ENCODE measurements at places on chromosomes 1 and 21.

GRCh38 chr1:14961661-14962267 is 191.8 kb upstream of the TMEM51 start:
- no peak for DNase-seq

DNA sequence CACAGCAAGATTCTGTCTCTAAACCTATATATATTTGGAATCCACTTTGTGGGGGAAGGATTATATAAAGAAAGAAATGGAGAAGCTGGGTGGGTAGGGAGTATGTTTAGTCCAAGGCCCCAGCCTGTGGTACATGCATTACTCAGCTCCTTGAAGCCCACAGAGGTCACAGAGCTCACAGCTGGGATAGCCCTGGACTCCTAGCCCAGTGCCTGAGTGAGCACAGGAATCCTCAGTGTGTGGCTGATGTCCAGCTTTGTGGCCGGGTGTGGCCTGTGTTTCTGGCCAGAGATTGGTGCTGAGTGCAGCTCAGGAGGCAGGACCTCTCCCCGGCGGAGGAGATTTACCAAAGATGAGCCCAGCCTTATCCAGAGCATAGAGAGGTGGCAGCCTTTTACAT is 7.6 kb downstream of the CAPN9 start:
- DNase-seq = no peak

DNA sequence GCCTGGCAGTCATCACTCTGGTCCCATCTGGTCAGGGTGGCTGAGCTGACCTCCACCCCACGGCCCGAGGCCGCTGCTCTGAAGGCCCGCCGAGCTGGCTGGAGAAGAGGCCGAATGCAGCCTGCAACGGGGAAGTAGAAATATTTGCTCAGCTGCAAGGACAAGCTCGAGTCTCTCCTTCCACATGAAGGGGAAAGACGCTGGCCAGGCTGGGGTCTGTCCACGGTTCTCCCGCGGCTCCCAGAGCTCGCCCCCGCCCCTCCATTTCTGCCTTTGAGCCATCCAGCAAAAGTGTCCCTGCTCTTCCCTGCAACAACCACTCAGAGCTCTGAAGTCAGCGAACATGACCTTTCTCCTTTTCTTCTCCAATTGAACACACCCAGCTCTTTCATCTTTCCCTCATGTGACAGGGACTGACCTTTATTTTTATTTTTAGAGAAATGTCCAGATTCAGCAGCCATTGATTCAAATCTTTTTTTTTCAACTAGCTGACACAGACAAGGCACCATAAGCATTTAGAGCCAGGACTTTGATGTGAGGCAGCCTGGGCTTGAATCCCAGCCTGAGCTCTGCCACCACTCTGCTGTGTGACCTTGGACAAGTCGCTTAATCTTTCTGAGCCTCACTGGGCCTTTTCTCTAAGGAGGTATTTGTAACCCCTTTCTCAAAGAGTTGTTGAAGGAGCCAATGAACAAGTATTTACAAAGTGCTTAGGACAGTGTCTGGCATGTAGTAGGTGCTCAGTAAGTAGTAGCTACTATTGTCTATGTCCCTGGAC is 149.3 kb upstream of the WNT4 start:
- DNase-seq = no peak

DNA sequence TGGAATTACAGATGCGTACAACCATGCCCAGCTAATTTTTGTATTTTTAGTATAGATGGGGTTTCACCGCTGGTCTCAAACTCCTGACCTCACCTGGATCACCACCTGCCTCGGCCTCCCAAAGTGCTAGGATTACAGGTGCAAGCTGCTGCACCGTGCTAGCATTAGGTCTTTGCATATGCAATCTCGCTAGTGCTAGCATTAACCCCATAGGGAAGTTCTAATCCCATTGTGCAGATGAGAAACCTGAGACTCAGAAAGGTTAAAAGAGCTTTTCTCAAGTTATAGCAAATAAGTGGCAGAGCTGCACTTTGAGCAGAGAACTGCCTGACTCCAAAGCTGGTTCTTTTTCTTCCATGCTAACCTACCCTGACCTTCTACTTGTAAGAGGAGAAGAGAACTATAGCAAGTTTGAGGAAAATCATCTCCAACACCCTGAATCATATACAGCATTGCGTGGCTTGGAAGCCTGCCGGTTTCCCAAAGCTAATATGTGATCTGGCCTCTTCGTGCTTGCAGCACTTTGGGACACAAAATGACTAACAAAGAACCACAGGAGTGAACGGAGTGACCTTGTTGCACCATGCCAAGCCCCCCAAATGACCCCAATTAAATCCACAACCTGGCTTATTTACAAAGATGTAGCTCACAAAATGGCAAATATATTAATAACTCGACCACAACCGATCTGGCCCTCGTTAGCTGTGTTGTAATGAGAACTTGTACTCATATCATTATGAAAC is 185.1 kb downstream of the TM2D1 start:
- no peak for DNase-seq

DNA sequence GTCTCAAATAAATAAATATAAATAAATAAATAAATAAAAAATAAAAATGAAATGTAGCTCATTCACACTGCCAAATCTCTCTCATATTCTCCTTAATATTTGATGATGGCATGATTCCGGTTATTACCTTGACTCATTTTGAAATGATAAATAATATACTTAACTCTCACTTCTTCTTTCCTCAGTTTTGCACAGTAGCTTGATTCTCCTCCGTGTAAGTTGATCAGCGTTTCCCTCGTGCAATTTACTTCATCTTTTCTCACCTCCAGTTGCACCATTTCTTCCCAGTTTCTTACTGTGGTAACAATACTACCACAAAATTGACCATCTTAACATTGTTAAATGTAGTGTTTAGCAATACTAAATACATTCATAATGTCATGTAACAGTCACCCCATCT is 111.6 kb downstream of the RIPK4 start:
- no peak for DNase-seq

DNA sequence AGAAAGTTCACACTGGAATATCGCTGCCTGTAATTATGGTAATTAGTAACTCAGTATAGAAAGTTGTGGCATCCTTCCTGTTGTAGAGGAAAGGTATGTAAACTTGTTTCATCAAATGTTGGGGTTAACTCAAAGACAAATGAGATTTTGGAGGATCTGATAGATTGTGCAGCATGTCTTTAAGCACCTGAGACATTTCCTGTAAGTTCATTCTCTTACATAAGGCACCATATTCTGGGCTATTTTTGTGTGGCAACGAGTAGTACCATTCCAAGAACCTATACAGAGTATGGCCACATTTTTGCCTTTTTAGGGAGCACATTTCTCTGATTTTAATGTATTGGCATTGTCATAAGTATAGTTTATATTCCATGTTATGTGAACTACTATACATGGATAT is 88.8 kb downstream of the CDC14A start:
- DNase-seq = no peak

DNA sequence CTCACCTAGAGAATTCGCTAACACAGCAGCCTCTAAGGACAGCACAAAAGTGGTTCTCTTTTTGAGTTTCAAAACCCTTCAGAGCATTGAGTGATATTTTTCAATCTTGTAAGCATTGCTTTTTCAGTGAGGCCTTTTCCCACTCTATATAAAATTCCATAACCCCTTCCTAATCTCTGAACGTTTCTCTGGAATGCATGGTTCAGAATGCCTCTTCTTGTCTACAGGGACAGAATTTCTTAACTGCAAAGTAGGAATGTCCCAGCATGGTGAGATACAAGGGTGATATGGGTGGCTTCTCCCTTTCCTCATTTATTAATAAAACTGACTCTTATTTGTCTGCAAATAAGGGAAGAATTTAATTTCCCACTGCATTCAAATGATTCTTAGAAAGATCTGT is 377.9 kb downstream of the LTN1 start:
- no peak for DNase-seq

GRCh38 chr1:235873045-235873444 is 6.3 kb upstream of the LYST start:
- no peak for DNase-seq

GRCh38 chr21:33794596-33794995 is 121.0 kb downstream of the ATP5PO start:
- no peak for DNase-seq

DNA sequence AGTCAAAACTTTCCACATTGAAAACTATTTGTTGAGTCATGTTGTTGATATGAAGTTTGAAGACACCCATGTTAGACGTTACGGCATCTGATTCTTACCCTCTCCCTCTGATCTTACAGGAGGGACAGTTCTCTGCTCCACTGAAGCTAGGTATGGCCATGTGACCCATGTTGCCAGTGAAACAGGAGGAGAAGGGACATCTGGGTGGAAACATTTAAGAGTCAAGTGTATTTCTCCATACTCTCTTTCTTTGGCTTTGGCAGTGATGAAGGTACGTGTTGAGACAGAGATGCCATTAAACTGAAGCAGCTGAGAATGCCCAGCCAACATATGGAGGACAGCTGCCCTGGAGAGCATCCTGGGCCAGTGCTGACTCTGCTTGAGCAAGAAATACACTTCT is 198.4 kb upstream of the PTGFR start:
- no peak for DNase-seq

DNA sequence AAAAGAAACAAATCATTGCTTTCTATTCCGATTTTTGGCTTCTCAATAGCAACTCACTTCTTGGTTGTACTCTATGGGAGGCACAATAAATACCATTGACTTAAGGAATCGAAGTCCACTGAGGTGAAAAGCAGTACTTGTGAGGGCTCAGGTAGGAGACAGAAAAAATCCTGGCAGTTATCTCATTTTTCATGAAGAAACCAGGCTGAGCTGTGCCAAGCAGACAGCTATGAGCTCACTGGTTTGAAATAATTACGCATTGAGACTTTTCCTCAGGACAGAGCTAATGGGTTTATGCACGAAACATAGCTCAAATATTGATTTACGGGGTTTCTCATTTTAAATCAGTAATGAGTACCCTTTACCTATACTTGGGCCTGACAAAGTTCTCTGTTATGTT is 18.5 kb downstream of the COLGALT2 start:
- DNase-seq = no peak

- DNase-seq = no peak
Measured at GRCh38 chr21:21864321-21864840, 866.2 kb downstream of the NCAM2 start.

DNA sequence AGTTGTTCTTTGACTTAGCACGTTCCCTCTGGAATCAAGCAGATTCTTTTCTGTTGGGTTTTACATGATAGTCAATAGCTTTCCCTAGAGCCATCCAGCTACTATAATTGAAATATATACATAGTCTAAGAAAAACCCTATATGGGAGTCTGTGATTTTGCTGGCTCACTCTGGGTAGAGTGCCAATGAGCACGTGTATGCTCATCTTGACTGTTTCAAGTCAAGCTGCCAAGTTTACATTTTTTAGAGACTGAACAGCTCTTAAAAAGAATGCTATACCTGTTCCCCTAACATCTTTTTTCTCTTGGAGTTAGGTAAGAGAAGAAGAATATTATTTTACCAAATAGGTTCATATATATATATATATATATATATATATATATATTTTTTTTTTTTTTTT is 182.8 kb upstream of the NRIP1 start:
- no peak for DNase-seq

DNA sequence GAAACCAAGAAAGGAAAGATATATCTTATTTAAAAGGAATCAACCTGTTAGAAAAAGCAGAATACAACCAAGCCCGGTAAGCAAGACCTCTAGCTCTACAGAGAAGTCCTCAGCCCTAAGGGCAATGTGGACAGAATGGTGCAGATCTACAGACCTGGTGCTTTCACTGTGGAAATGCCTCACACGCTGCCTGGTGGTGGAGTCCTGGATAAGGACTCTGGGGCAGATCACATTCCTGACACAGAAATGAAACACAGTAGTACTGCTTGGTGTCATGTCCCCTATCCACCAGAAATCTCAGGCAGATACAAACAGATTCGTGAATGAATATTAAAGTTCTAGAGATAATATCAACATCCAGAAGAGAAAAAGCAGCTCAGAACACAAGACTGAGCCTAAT is 6.8 kb downstream of the CNN3 start:
- DNase-seq = no peak

DNA sequence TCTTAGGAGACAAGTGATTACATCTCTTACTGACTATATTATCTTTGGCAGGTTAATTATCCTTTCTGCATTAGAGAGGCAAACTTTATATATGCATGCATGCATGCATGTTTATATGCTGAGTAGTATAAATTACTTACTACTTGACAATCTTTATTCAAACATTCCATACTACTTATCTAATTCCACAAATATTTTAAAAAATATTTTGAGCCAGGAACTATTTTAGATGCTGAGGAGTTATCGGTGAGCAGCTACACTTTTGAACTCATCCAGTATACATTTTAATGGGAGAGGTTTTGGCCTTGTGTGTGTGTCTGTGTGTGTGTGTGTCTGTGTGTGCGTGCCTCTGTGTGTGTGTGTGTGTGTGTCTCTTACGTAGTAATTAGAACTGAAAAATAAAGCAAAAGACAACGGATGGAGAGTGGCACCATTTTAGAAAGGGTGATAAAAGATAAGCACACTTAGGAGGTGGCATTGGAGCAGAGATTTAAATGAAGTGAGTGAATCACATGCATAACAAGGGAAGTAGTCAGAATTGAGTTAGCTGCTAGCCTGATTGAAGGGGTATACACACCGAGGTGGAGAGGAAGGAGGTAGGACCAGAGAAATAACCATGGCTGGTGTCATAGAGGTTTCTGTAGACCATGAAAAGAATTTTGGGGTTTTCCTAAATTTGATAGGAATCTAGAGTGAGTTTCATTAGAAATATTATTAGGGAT is 1488.4 kb downstream of the MRPL39 start:
- no peak for DNase-seq

- no peak for DNase-seq
Measured at GRCh38 chr21:27743971-27744564, 777.2 kb upstream of the ADAMTS5 start.

DNA sequence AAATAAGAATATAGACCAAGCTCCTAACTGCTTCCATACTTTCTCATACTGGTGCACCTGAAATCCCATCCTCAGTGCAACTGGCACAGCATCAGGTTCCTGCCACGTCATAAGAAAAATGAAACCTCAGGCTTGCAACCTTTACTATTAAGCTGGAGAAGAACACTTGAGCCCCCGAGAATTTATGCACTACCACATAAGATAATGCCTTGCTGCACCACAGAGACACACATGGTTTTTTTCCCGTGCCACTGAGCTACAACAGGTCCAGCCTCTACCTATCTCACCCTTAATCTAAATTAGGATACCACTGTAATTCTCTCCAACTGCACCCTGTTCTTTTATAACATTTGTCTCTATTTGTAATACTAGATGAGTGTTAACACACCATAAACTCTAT is 174.5 kb downstream of the DENND1B start:
- DNase-seq = no peak

DNA sequence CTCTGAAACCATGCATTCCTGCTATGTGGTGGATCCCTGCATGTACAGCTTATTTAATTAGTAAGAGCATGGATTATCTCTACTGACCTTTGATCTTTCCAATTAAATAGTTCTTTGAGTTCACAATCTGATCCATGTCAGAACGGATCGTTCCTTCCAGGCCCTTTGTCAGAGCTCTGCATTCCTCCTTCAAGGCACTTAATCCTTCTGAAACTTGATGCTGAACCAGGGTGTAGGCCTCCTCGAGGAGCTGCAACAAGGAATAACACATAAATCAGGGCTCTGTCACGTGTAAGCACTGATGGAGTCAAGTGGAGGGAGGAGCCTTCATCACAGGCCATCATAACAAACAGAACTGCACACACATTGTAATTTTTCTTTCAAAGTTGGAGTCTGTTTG is 68.4 kb upstream of the EDEM3 start:
- no peak for DNase-seq
